Sciatic nerve (tissue), 2 donors: ENCODE measurements at places on chromosomes 1 and 21.
A peak's percentile ranks its signal among the peaks of the same experiment; 100 is the strongest.

DNA sequence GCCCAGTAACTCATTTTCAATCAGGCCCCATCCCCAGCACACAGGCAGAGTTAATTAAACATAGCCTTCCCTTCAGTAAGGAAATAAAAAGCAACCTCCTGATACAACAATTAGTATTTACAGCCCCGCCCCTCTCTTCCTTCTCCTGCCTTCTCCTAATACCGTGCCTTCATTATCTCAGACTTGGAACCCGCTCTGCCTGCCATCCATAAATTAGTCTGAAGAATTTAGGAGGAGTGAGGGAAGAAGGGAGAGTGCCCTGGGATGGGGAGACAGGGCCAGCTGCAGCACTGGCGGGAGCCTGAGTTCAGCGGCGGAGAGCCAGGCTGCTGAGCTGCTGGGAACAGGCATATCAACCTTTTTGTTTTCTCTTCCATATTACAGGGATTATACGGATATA is 172.8 kb downstream of the ACTL8 start:
- no peak for DNase-seq

DNA sequence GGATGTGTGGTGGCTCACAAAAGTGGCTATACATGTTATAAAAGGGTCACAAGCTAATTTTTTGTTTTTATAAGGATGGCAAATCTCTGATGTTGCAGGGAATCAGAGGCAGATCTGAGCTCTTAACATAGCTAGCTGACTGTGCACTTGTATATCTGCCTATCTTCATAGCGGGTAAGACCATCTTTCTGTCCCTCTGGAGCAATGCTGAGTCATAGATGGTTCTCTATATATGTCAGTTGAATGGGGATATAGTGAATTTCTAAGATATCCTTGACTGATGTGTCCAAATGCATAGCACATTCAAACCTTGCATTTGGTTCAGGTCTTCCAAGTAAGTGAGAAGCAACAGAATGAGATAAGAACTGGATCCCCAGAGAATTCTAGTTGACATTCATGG is 272.6 kb upstream of the PROX1 start:
- DNase-seq: no peak

- no peak for DNase-seq
Observed at GRCh38 chr1:229999004-229999670, 67.9 kb upstream of the GALNT2 start.

DNA sequence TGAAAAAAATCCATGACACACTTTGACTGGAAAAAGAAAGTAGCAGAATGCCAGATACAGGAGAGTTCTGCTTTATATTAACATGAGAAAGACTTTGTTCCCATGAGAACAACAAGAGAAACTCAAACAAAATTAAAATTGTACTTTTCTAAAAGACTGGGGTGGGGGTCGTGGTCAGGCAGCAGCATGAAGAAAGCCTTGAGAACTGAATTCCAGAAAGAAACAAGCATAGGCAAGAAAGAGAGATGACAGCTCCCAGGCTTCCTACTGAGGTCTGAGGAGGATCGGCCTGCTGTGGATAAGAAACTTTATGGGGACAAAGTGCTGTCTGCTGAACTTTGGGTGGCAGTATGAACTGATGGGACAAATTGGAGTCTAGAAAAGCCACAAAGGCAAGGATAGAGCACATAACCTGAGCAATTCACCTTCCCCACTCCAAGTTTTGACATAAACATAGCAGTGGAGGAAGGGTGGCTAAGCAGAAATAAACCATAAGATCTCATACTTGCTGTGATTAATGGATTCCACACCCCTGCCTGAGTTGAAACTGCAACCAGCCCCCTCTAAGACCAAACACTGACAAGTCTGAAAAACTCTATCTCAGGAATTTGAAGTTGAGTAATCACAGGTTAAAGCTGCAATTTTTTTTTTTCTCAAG is 43.7 kb downstream of the COL6A1 start:
- DNase-seq: no peak

DNA sequence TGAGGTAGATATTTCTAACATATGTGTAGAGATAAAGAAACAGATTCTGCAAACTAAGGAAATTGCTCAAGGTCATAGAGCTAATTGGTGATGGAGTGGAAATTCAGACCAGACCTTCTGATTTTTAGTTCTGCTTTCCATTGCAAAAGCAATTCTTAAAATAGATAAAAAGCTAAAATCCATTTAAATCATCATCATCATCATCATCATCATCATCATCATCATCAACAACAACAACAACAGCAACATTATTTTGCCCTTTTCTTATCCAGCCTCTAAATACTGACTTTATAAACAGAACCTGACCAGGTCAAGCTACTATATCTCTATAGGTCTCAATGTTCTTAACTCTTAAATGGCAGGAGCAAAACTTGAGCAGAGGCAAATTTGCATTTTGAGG is 14.0 kb upstream of the ROR1 start:
- no peak for DNase-seq

GRCh38 chr21:45130324-45130774 is 56.0 kb downstream of the ADARB1 start:
- DNase-seq: peak; percentile 65

DNA sequence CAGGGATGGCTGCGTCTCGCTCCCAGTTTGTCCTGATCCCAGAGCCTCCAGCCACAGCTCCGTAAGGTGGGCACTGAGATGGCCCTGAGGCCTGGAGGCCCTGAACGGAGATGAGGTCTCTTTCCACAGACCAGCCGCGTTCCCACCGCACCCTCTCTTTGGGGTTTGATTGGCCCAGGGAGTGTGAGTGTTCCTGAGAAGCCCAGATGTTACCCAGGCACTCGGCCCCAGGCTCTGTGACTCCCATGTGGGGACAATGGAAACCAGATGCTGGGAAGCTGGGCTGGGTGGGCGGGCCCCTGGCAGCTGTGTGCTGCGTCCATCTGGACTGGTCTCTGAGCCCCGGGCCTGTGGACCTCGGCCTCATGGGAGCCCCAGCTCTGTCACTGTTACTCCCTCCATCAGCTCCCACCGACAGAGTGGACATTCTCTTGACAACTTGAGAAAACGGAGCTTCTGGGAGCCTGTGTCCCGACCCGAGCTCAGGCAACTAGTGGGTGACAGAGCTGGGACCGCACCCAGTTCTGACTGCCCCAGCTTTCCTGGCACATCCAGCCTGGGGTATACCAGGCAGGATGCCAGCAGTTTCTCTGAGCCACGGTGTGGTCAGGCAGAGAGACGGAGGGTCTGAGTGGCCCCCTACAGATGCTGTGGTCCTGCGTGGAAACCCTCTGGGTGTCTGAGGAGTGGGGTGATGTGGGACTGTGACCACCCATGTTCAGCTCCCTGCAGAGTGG is 9.8 kb upstream of the COL6A1 start:
- DNase-seq: peak; percentile 73

DNA sequence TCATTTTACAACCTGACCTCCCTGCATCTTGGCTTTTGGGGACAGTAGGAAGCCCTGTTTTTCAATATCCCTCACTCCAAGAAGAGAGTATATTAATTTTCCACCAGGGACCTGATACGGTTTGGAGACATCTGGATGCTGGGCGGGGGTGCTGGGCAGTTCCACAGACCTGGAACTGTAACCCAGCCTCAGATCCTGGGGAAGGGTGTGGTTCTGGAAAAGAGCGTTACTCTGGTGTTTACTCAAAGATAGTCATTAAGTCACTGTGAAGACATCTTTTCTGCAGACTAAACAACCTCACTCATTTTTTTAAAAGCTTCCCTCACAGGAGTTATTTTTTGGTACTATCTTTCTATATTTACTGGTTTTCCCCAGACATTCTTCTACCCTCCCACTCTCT is 189.8 kb downstream of the CLIC6 start:
- no peak for DNase-seq

DNA sequence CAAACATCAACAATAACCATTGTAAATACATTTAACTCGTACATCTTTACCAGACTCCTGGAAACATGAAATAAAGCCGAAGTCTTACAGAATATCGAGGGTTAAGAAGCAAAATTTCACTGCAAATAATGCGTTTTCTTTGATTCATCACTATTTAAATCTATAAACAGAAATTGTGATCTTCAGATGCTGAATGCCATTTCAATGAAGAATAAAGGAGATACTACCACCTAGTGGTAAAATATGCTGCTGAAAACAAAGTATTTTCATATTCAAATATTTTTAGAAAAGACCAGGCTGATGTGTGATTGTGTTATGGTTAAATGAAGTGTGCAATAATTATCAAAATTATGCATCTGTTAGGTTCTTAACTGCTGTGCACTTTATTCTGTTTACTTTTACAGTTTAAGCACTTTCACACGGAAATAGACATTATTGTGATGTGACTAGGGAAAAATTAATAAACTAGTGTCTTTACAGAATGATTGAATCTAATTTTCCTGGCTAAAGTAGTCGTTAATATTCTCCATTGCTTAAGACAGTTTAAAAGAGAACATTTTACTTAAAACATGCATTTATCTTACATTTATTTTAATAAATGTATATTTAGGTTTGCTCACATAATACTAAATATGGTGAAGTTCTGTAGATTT is 1093.1 kb downstream of the MRPL39 start:
- DNase-seq: no peak

DNA sequence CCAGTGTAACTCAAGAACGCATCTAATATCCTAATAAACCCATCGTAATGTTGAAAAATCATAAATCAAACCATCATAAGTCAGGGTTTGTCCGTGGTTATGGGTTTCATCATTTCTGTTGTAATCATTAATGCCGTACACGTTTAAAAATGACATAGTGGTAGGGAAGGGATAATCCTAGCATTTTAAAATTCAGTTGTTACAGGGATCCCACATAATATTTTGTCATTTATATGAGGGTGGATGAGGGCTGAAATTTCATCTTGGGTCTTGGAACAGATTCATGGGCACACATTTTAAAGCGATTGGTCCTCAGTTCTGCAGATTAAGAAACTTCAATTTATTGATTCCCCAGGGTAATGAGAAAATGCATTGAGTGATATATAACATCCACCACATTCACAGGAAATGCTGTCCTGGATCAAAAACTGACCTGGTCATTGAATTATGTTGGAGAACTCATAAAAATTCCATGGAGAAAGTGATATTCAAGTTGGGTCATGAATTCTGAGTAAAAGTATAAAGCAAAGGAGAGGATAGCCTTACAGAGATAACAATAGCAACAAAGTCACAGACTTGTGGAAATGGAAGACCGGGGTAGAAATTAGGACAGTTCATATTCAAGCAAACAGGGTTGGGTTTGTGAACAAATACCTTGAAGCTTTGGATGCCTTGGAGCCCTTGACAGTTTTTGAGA is 1527.3 kb upstream of the TPTE start:
- DNase-seq: no peak

- no peak for DNase-seq
Observed at GRCh38 chr1:173405834-173406233, 71.3 kb upstream of the PRDX6 start.

- no peak for DNase-seq
Observed at GRCh38 chr1:64901663-64902062, 64.7 kb downstream of the JAK1 start.

DNA sequence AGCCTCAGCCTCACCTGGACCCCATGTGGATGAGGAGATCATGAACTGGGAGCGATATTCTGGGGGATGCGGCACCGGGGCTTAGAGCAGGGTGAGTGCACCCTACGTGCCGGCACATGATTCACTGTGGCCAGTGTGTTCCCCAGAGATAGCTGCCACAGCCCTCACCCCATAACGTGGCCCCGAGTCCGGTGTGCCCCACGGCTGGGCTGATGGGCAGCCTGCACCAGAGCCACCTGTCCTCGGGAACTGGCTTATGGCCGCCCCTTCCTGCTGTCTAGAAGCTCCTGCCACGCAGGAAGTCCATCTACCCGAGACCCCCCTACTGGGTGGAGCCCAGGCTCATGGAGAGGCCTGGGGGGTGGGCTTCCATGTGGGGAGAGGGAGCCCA is 39.1 kb upstream of the SLC19A1 start:
- DNase-seq: no peak

GRCh38 chr21:34970167-34970500 is 79.0 kb downstream of the RUNX1 start:
- DNase-seq: no peak

- DNase-seq: no peak
Observed at GRCh38 chr1:104884939-104885338, 1135.2 kb downstream of the AMY1C start.

- no peak for DNase-seq
Observed at GRCh38 chr1:154943649-154944400, 7.3 kb upstream of the PMVK start.

DNA sequence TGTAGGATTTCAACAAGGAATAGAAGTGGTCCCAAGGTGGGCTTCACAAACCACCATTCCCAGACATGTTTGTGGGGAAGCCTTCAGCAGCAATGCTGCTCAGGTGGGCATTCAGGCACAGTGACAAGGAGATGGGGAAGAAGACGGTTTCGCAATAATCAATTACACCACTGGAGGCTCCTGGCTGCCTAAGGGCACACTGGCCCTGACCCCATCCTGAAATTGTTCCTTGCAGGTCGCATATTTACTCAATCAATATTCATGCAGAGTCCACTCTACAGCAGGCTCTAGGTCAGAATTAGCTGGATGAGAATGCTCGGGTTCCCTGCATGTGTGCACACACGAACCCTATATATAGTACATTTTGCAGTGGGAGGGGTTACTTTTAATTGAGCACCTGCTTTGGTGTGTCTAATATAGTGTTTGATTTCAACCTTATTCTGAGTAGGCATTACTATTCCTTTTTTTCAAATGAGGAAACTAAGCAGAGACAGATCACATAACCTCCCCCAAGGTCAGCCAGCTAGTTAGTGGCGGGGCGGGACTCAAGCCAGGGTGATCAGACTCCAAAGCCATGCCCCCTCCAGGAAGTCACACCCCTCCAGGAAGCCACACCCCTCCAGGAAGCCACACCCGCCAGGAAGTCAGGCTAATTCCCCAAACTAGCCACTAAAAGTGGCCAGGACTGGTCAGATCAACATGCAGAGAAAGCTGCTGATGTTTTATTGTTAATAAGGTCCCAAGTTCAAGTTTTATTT is 106.5 kb downstream of the HLCS start:
- DNase-seq: peak; percentile 69

DNA sequence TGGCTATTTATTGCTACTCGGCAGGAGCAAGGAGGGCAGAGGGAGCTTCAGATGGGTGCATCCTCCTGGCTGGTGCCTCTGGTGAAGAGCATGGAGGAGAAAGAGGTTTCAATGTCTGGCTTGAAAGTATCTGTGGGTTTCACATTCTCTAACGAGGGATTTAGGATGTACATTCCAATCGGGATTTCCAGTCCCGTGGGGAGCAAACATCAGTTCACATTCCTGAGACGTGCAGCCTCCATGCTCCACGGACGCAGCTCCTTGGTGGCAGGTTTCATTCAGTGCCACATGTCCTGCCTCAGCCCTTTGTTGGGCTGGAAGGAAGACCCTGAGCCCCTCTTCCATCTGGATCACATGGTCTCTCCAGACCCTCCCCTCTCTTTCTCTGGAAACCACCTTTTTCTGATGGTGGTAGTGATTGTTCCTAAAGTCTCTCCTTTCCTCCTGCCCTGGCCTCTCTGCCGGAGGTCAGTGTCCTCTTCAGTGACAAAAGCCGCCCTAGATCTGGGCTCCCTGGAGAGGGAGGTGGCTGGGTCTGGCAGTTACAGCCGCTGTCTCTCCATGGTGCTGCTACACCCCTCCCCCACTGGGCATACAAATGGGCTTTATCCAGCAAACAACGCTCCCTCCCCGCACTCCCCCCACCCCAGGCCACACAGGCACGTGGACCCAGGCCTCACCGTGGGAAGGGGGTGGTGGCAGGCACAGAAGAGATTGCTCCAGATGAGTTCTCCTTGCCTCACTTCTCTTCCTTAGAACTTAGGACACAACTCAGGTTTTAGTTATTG is 826 bp upstream of the CA14 start:
- DNase-seq: no peak

- no peak for DNase-seq
Observed at GRCh38 chr1:3451994-3452865, 2.2 kb upstream of the ARHGEF16 start.
